ENCODE measurements at places on chromosomes 2 and 18.

DNA sequence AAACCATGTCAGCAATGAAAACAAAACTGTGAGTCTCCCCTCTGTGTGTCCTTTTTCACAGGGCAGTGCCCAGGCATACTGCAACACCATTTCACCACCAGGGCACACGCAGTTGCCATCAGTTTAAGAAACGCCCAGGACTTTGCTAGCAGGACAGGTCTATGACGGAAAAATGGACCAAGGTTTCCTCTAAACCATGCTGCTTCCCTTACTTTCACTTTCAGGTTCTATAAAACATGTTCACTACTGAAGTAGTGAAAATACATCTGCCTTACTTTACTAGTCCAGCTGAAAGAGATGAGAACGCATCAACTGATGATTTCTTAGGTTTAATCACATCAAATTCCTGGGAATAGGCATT is 110.5 kb downstream of the TCF4 start:
- peak; percentile 73 for DNase-seq

DNA sequence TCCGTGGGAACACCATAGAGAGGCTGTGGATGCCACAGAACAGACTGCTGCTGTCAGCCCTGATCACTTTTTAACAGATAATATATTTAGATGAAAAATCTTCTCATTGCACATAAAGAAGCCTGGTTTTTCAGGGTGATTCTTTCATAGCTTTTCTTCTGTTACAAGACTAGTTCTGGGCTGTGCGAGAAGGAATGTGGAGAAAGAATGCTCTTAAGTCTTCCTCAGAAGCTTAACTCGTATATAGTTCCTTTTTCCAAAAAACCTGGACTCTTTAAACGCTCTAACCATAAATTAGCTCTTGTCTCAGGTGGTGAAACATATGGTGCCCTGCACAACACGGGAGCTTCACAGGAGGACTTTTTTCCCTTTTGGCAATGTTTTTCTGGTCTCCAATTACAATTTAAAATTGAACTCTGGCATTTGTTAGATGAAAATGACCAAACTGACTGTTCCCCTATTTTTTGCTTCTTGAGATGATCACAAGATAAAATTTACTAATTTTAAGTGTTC is 125.9 kb upstream of the SMAD7 start:
- DNase-seq, result no peak

DNA sequence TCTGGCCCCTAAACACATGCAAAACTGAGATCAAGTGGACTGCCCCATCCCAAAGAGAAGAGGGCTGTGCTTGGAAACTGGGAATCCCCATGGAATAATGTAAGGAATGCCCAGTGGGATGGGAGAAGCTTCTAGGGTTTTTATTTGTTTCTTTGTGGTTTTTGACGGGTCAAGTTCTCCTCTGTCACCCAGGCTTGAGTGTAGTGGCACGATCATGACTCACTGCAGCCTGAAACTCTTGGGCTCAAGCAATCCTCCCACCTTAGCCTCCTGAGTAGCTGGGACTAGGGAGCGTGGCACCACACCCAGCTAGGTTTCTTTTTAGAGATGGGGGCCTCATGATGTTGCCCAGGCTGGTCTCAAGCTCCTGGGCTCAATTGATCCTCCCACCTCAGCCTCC is 101.7 kb upstream of the ZSWIM2 start:
- DNase-seq, result peak; percentile 71

DNA sequence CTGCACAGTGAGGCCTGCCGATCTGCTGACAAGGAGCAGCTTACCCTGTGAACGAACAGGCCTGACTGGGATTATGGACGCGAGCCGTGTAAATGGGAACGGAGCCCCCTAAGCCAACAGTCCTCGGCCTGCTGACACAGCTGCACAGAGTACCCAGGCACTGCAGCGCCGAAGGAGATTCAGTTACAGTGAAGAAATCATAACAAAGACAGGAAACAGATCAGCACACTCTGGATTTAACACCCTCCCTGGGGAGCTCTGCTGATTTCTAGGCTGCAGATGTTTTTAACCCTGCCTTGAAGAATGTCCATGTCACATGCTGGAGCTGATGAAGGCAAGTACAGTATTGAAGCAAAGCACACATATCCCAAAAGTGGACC is 43.4 kb downstream of the COLEC12 start:
- no peak for DNase-seq

- DNase-seq, result no peak
These were observed 47.5 kb downstream of the RAB31 start for GRCh38 chr18:9755615-9756014.

GRCh38 chr2:70711191-70711590 is 56.8 kb downstream of the ADD2 start:
- DNase-seq, result no peak

- no peak for DNase-seq
These were observed 89.3 kb upstream of the GPC1 start for GRCh38 chr2:240346015-240346752.

DNA sequence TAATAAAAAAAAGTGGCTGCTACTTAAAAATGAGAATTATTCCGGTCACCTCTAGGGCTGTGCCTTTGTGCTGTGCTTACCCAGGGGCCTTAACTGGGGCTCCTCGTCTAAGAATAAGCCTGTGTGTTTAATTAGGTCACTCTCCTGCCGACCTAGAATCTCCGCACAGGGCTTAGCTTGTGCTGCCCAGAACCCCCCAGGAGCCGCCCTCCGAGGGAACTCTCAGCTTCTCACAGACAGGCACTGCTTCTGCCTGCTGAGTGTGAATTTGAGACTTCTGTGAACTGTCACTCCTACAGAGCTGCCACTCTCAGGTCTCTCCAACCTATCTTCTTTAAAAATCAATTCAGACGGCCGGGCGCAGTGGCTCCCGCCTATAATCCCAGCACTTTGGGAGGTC is 11.9 kb upstream of the NT5DC4 start:
- DNase-seq, result no peak

GRCh38 chr2:176493909-176494308 is 224.7 kb downstream of the MTX2 start:
- DNase-seq, result no peak

DNA sequence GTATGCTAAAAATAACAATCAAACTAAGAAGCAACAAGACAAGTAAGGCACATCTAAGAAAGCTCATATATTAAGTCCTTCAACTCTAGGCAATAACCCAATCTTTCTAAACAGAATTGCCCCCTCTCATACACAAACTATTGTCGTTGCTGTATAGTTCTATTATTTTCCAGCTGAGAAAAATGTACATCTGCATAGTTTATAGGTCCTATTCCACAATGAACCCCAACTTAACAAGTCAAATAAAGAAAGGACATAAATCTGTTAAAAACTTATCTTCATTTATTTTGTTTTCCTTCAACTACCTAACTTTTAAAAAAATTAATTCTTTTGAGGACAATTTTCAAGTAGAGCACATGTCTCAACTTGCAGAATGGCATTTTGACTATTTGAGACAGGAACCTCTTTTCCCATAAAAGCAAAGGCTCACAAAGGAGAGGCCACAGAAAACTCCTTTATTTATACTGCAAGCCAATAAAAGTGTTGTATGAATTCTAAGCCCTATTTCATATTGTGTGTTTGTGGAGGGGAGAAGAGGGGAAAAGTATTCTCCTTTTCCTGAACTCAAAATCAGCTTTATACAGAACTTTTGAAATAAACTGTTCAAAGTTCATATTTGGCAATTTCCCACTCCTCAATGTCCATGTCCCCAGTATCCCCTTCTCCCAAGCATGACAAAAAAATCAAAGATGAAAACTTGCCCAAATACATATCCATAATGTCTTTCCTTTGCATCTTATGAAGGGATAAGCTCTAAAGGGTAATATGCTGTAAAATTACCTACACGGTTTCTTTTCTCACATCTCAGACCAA is 37.4 kb downstream of the RTN4 start:
- no peak for DNase-seq

GRCh38 chr18:3279201-3280185 is 17.6 kb downstream of the MYL12B start:
- no peak for DNase-seq

GRCh38 chr2:187213798-187214197 is 234.3 kb downstream of the CALCRL start:
- no peak for DNase-seq

GRCh38 chr2:172380436-172381274 is 46.7 kb upstream of the ITGA6 start:
- no peak for DNase-seq

DNA sequence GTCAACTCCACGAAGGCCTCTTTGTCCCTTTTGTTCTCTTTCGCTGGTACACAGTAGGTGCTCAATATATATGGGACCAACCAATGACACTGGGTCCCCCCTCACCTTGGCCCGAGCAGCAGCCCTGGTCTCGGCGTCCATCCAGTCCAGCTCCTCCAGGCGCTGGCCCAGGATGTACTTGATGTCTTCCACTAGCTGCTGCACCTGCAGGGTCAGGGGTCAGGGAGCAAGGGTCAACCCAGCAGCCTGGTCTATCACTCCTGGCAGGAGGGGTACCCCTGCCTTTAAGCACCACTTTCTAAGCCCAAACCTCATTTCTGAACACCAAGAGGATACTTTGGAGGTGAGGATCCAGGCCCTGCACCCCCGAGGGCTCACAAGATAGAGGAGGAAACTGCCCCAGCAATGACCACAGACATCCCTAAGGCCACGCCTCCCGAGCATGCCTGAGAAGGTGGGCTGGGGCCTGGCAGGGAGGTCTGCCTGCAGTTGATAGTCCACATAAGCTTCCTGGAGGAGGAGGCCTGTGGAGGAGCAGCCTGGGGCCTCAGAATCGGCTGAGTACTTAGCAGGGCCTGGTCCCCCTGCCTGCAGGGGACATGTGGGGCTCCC is 4.2 kb downstream of the ECEL1 start:
- DNase-seq, result no peak
